IMR-90 (cell line): ENCODE measurements at places on chromosomes 1 and 21.
A peak's percentile ranks its signal among the peaks of the same experiment; 100 is the strongest.

- DNase-seq = peak; percentile 65
Observed at GRCh38 chr1:5915587-5916571, 76.3 kb downstream of the NPHP4 start.

GRCh38 chr1:185334182-185334581 is 17.1 kb upstream of the IVNS1ABP start:
- DNase-seq = no peak

GRCh38 chr1:160789702-160790611 is 6.0 kb upstream of the LY9 start:
- no peak for DNase-seq

- peak; percentile 93 for DNase-seq
Observed at GRCh38 chr1:10528066-10529014, 53.6 kb downstream of the PEX14 start.

GRCh38 chr1:168134132-168134531 is 2.6 kb downstream of the GPR161 start:
- DNase-seq = no peak

GRCh38 chr1:39170731-39171667 is 33.5 kb upstream of the MACF1 start:
- DNase-seq = peak; percentile 51

GRCh38 chr1:116122955-116123757 is 12.0 kb downstream of the MAB21L3 start:
- DNase-seq = peak; percentile 77
